ENCODE measurements at places on chromosomes 3 and 15. TPM values are rescaled to one million over a fixed set of nuclear protein-coding genes. Genes with fewer than 3 reads are reported as not detected.
A peak's percentile ranks its signal among the peaks of the same experiment; 100 is the strongest.

The JMJD7 gene
- 13.3 TPM for total RNA-seq

The ATP1B3 gene
- 99.9 TPM for total RNA-seq

The POPDC2 gene
- 0.93 TPM for total RNA-seq

The ITIH1 gene
- not detected for total RNA-seq

The PTH1R gene
- total RNA-seq, result not detected

DNA sequence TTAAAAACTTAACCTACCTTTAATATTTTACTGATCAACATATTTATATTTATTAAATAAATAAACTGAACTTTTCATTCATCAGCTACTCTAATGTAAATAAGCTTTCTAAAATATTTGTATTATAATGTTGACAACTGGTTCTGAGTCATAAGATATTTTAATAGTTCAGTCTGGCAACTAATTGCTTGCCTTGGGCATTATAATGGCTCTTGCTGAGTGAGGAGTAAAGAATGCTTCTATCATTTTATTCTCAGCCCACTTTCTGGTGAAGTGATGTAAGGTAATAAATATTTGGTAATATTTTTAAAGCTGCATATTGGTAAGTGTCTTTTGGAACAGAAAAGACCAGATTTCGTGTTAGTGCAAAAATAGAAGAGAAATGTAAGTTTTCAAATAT lies 81.5 kb downstream of the DIPK2A start:
- no peak overlapping the region for H3K4me3 ChIP-seq
- no peaks in the 10 kb centered on the region for H3K36me3 ChIP-seq
- no peaks in the 10 kb centered on the region for H3K27me3 ChIP-seq

DNA sequence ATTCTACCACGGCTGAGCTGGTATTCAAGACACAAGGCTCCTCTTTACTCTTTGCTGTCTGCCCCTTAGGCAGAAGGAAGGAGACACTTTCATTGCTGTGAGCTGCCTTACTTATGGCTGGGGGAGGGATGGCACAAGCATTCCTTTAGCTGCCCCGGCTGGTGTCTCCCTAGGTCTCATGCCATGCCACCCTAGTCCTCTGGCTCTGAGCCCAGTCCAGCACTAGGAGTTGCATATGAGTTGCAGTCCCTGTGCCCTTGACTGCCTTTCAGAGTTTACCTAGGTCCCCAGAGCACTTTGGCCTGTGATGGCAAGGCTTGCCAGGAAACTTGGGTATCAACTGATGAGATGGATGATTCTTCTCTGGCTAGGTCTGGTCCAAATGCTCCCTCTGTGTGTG lies 296.4 kb downstream of the RBMS3 start:
- DNase-seq, result peak; percentile 16
- H3K27ac ChIP-seq, result no peak overlapping the region
- peaks cover 10% of the 10 kb centered on the region for H3K36me3 ChIP-seq
- no peak overlapping the region for H3K4me3 ChIP-seq

- no peak for DNase-seq
- H3K4me1 ChIP-seq, result no peaks in the 10 kb centered on the region
- no peak overlapping the region for H3K4me3 ChIP-seq
These were observed 53.1 kb downstream of the TRANK1 start for GRCh38 chr3:36891701-36892160.

GRCh38 chr3:73653877-73654276 lies 29.1 kb upstream of the PDZRN3 start:
- H3K27me3 ChIP-seq, result no peaks in the 10 kb centered on the region
- peak; percentile 30 for DNase-seq
- H3K4me1 ChIP-seq, result peaks cover 5% of the 10 kb centered on the region
- no peak overlapping the region for H3K4me3 ChIP-seq

DNA sequence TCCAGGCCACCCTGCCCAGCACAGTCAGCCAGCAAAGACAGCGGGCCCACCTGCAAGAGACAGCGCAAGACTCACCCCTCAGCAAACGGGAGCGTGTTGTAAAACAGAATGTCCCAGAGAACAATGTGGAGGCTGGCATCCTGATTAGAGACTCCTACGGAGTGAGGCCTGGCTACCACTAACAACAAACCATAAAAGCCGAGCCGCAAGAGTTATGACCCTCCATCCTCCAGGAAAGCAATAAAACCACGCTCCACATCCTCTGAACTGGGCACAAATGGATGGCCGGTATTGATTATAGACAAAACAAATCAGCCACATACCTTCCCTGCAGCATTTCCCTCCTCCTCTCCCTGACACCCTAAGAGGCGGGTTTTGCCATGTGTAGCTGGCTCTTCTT lies 75.8 kb upstream of the LIPC start:
- no peaks in the 10 kb centered on the region for H3K36me3 ChIP-seq
- H3K4me1 ChIP-seq, result no peaks in the 10 kb centered on the region
- H3K4me3 ChIP-seq, result no peak overlapping the region
- DNase-seq, result no peak
- H3K27ac ChIP-seq, result no peak overlapping the region

DNA sequence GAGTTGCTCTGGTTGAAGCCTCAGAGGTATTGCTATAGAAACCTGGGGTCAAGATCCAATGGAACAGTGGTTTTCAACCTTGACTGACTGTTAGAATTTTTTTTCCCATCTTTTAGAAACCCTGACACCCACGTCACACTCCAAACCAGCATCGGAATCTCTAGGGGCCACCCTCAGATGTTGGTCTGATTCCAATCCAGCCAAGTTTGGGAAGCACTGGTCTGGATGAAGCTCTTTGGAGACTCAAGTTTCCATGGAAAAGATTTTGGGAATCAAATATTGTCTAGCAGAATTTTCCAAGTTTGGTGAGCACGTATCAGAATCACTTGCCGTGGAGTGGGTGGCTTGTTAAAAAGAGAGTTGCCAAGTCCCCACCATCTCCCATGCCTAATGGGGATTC lies 103.8 kb downstream of the THSD4 start:
- no peak overlapping the region for H3K4me3 ChIP-seq
- H3K27ac ChIP-seq, result peak overlapping the region; percentile 82
- DNase-seq, result no peak
- no peaks in the 10 kb centered on the region for H3K36me3 ChIP-seq
- H3K4me1 ChIP-seq, result peaks cover 15% of the 10 kb centered on the region
- no peaks in the 10 kb centered on the region for H3K27me3 ChIP-seq

DNA sequence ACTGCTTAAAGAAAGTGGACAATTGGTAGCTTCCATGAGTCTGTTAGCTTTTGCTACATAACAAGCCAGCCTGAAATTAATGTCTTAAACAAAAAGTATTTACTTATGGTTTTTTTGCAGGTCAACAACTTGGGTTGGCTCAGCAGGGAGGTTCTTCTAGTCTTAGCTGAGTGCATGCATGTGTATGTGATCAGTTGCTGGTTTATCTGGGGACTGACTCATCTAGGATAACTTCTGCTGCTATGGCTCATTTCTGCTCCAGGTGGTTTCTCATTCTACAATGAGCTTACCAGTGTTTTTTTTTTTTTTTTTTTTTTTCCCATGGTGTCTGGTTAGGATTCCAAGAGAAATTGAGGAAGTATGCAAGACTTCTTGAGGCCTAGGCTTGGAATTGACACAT lies 244.7 kb downstream of the NSUN3 start:
- H3K27ac ChIP-seq, result no peak overlapping the region
- no peak for DNase-seq
- H3K4me3 ChIP-seq, result no peak overlapping the region

- no peaks in the 10 kb centered on the region for H3K27me3 ChIP-seq
- H3K27ac ChIP-seq, result no peak overlapping the region
- H3K36me3 ChIP-seq, result no peaks in the 10 kb centered on the region
- no peak overlapping the region for H3K4me3 ChIP-seq
- no peak for DNase-seq
These were observed 12.5 kb downstream of the SH2D7 start for GRCh38 chr15:78104566-78105475.

- H3K27ac ChIP-seq, result no peak overlapping the region
- no peaks in the 10 kb centered on the region for H3K27me3 ChIP-seq
- H3K36me3 ChIP-seq, result no peaks in the 10 kb centered on the region
- H3K4me1 ChIP-seq, result peaks cover 25% of the 10 kb centered on the region
- DNase-seq, result no peak
These were observed 41.9 kb downstream of the PLD1 start for GRCh38 chr3:171768281-171768900.

DNA sequence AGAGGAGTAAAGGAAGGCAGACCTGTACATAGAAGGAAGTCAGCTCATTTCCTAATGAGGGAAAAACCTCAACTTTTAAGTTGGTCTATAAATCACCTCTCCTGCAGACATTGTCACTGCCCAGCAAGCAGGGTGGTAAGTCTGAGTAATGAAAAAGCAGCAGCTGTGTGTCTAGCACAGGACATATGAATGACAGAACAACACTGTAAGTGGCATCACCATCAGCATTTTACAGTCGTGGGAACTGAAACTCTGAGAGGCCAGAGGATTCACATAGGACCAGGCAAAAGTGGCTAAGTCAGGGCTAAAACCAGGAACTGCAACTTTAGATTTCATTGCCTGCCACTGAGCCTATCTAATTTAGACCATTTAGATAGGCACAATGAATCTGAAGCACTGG lies 235.6 kb downstream of the CLSTN2 start:
- H3K4me1 ChIP-seq, result no peaks in the 10 kb centered on the region
- no peak overlapping the region for H3K27ac ChIP-seq
- H3K36me3 ChIP-seq, result no peaks in the 10 kb centered on the region
- no peak overlapping the region for H3K4me3 ChIP-seq

Data from MCF 10A (cell line).